ENCODE measurements at places on chromosomes 2 and 18.

DNA sequence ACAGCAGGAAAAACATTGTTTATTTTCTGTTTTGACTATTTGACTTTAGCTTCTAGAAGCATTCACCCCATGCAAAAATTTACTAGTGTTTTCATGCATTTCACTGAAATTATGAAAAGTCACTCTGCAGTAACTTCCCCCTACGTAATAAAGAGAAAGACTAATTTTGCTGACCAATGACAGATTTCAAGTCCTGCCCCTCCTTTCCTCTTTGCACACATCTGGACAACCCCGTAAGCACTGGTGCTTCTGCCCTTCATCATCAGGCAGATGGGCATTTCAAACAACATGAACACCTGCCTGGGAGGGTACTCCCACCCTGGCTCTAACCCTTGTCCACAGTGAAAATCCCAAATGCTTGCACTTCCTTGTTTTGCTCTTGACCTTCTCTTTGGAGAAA, 815.0 kb upstream of the ID2 start:
- no peak for DNase-seq

- DNase-seq = no peak
These were observed 259.8 kb upstream of the SALL3 start for GRCh38 chr18:78719821-78720220.

DNA sequence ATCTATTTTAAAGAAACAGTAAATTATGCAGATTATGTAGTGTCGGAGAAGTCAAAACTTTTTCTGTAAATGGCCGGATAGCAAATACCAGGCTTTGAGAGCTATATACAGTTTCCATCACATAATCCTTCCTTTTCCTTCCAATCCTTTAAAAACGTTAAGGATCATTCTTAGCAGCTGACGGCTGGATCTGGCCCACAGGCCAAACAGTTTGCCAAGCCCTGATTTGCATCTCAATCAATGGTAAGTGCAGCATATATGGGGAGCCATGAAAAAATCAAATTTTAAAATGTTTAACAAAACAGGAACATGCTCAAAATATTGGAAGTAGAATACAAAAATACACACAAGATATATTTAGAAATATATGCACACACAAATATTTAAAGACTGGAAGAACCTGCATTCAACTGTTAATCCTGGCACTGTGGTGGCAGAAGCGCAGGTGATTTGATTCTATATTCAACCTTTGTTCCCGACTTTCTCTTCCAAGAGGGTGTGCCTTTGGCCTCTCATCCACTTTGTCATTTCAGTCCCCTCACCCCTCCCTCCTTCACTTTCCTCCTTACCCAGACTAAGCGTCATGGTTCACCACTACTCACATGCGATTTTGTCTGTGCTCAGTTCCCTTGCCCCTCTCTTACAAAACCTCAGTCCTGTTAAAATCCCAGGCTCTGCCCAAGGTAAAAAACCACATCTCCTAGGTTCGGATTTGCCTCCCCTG, 27.3 kb downstream of the NDUFA10 start:
- no peak for DNase-seq

GRCh38 chr2:205002390-205002789, 457.1 kb downstream of the PARD3B start:
- DNase-seq = no peak

GRCh38 chr18:72174972-72175649, 369.0 kb downstream of the CBLN2 start:
- peak; percentile 26 for DNase-seq

- peak; percentile 16 for DNase-seq
These were observed 212.4 kb upstream of the STK17B start for GRCh38 chr2:196383799-196384198.

DNA sequence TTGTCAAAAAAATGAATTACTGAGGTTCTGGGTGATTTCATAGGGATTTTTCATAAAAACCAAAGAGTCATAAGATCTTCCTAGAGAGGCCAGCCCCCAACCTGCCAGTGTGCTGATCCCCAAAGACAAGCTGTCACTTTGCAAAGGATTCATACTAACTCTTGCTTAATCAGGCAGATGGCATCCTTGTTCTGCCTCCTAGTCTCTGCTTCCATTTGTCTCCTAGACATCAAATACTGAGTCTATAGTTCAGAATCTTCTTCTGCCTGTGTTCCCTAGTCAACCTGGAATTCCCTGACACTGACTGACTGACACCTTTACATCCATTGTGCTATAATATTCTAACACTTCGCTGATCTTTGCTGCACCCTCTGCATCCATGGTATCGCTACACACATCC, 84.9 kb downstream of the SLC8A1 start:
- DNase-seq = no peak

DNA sequence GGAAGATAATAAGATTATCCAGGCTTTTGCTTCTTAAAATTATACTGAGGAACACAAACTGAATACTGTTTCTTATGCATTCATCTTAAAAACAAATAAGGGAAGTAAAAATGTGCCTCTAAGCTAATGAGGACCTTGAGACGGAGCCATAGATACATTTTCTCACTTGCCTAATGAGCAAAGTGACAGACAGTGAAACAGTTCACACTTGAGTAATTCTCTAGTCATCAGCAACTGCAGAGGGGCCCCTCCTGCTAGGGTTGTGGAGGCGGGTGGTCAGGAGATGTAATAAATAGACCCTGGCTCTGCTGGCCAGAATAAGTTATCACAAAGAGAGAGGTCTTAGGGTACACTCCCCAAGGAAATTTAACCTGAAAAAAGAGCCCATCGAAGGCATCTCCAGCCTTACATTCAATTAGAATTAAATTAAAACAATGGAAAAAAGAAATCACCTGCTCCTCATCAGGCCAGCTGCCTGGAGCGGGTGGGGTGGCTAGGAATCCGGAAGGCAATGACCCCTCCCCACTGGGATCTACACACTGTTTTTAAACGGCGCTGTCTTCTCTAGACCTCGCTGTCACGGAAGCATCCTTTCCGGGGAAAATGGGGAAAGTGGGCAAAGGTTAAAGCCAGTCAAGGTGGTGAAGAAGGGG, 32.6 kb upstream of the INSIG2 start:
- DNase-seq = no peak

DNA sequence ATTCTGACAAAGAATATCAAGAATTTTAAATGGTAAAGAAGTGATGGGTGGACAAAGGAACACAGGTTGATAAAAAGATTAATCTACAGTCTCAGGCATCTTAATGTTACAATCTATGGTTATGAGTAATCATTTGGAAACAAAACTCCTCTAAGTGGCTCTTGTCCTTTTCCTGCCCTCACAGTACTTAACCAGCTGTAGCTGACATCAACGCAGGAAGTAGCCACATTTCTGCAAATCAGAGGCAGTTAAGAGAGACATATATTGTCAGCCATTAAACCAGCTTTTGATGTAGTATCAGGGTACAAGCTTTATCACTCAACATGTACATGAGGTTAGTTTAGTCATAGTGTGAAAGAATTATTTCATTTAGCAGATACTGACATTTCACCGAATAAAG, 244.6 kb downstream of the NR4A2 start:
- no peak for DNase-seq

GRCh38 chr2:177291701-177292100, 27.2 kb upstream of the NFE2L2 start:
- no peak for DNase-seq

- no peak for DNase-seq
These were observed 3.5 kb upstream of the SLC9A2 start for GRCh38 chr2:102615620-102616436.

DNA sequence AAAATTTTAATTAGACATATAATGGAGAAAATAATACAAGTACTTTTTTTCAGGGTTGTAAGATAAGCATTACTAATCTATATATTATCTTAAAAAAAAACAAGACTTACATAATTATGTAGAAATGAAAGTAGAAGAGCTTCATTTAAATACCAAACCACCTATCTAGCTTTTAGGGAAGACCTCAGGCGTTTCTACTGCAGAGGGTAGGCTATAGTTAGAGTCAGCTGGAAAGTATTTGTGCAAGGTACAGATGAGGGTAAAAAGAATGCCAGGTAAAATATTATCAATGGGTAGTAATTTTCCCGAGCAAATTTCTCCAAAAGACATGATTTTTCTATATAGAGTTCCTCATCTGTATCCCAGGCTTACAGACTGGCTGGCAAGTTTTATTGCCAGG, 30.5 kb upstream of the SLC39A10 start:
- no peak for DNase-seq

GRCh38 chr18:54075689-54076088, 148.8 kb downstream of the MBD2 start:
- DNase-seq = no peak

- DNase-seq = no peak
These were observed 9.8 kb upstream of the YWHAQ start for GRCh38 chr2:9640403-9641104.

DNA sequence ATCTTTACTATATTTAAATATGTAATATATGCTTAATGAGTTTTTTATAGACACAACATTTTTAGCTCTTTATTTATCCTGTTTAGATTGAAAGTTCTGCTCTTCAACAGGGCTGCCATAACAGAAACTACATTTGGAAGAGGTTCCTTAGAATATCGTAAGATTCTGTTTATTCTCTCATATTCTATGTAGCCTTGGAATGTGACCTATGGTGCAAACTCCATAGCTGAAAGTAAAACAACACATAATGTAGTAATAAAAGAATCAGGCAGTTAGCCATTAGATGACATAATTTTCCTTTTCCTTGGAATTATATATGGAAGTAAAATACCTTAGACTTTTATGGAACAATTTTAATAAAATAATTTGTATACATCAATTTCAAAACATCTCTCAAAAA, 91.3 kb downstream of the ZNF804A start:
- no peak for DNase-seq

DNA sequence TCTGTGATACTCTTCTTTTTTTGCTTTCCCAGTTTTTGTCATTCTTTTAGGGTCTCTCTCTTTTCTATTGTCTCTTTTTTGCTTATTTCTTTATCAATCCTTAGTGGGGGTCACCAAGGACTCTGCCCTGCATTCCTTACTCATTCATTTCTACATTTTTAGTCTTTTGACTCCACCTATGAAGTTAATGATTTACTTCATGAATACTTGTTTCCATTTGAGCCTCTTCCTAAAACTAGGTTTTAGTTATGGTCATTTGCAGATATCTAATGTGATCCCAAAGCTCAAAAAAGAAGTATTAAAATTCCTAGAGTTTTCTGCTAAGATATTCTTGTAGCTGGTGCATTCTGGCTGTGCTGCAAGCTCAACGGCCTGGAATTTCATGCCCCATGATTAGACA, 149.3 kb upstream of the AQP4 start:
- no peak for DNase-seq

DNA sequence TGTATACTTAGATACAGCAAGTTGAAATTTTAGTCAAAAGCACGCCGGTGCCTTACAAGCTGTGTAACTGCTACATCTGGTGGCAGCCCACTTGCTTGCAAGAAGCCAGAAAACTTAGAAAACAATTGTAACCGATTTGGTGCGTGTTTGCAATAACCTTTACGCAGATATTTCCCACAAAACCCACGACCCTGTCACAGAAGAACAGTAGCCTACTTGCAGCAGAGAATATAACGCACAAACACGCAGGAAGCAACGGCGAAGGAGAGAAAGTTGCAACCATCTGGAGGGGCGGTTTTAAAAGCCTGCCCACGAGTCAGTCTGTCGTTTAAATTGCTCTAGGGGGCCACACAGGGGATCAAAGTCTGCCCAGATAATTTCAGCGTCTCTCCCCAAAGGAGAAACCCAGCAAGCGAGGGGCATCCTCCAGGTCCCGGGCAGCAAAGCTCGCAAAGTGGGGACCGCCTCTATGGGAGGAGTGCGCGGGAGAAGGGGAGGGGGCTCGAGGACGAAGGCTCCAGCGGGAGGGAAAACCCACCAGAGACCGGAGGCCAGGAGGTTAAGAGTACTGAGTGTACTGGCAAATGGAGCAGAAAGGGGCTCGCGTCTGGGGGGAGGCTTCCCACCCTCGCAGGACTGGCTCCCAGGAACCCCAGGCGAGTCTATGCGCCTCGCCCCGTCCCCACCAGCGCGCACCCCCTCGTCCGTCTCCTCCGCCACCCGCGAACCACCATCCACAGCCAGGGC, 1.1 kb downstream of the TLK1 start:
- peak; percentile 31 for DNase-seq

DNA sequence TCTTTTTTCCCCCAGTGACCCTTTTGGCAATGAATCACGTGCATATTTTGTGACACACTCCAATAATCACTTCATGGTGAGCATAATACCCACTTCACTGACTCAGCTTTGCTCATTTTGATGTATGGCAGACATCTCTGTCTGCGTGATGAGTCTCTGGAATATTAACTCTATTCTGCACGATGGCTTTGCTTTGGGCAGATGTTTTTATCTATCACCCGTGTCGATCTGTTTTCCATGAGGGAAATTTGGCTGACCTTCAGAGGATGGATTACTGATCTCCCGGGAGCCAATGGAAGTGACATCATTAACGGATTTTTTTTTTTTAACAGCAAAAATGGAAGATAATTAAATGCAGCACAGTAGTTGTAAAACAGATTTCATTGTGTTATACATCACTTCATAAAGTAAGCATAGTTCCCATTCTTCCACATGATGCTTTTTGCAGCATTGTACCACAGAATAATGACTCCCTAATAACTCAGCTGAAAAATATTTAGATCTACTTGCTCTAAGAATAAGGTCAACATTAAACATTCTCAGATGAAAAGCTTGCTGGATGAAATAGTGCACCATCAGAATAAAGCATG, 29.8 kb downstream of the CDC42EP3 start:
- DNase-seq = no peak

DNA sequence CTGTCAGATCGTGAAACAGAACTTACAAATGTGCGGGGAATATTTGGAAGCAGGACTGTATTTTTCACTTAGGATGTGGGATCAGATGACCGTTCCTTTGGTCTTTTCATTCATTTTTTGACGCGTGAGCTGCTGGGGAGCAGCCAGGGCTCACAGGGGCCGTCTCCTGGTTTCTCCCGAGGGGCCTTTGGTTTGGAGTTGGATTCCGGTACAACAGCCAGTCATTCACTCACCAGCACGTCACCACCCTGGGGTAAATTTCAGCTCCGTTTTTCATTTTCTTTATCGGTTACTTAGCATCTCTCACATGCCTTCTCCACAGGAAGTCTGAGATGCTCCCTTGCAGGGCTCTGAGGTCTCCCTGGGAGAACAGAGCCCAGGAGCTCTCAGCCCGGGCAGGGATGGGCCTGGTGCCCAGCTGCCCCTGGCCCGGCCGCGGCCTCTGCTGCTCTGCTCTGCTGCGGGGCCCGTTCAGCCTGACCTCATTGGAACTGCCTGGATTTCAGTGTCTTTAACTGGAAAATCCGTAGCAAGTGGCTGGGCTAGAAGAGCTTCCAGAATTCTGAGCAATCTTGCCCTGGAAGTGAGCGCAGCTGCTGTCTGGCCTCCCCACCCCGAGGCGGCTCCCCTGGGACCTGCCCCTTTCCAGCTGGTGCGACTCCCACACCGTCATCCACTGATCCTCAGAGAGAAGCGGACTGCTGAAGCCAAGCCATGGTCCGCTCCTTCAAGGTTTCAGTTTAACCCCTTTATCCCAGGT, 335.6 kb downstream of the EIPR1 start:
- no peak for DNase-seq

Data from epithelial cell of proximal tubule (primary cell).